RPMI7951 (cell line): ENCODE measurements at places on chromosomes 13 and 19.
A peak's percentile ranks its signal among the peaks of the same experiment; 100 is the strongest.

- DNase-seq = no peak
These were observed 489.6 kb downstream of the KLF5 start for GRCh38 chr13:73548449-73548848.

DNA sequence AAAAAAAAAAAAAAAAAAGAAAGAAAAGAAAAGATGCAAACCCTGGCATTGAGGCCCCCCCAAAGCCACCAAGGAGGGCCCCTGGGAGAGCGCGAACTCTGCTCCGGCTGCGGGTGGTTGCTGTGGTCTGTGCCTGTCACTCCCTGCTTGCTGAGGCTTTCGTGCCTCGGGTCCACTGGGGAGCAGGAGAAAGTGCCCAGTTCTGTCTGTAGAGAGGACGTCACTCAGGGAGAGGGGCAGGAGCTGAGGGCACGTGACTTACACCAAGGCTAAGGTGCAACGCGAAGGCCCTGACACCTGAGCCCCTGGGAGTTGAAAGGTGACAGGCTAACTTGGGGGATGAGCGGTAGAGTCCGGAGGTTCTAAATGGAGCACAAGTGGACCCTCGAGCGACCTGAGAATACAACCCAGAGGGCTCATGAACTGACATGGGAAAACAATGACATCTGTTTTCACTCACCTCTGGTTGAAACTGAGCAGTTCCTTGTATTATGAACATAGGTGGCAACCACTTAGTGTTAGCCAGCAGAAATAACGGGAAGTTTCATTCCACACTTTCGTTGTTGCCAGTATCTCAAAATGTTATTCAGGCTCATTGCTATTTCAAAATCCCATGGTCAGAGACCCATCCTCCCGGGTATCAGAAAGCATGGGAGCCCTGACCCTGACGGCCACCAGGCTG, 69.2 kb upstream of the TM9SF2 start:
- no peak for DNase-seq

DNA sequence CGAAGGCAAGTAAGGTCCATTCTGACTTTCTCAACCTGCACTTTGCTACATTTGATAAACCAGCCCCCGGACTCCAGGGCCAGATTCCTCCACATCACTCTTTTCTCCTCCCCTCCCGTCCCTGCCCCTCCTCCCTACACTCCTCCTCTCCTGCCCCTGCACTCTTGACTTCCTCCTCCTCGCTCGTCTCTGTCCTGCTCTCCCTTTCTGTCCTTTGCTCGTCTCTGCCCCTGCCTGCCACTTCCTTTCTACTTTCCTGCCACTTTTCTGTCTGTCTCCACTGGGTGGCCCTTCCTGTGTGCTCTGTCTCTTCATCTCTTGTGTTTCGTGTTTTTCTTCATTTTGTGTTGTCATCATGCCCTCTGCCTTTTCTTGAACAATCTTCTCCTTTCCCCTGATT, 7.0 kb downstream of the U2AF2 start:
- no peak for DNase-seq

- DNase-seq = peak; percentile 31
These were observed 31.7 kb downstream of the TSHZ3 start for GRCh38 chr19:31317570-31317969.
